ENCODE measurements at places on chromosomes 11 and 22. TPM values are rescaled to one million over a fixed set of nuclear protein-coding genes. Genes with fewer than 3 reads are reported as not detected.

Gene IL18
- total RNA-seq: 0.87 TPM

Gene KCNE3
- 1.0 TPM for total RNA-seq

Gene MAPK8IP1
- 17.4 TPM for total RNA-seq

Gene CELSR1
- 0.73 TPM for total RNA-seq

Gene OR52E8
- not detected for total RNA-seq

Gene SLC22A9
- not detected for total RNA-seq

Gene C11orf97
- not detected for total RNA-seq

Gene BRSK2
- 0.99 TPM for total RNA-seq

Gene KDELR3
- total RNA-seq: 135 TPM

Gene E2F8
- total RNA-seq: under 0.01 TPM

Gene GSTT2
- 2.0 TPM for total RNA-seq

Gene CCDC134
- total RNA-seq: 6.8 TPM

Gene KIAA1671
- 0.17 TPM for total RNA-seq

Gene DEUP1
- not detected for total RNA-seq

Gene OR51B2
- total RNA-seq: not detected

Gene KRTAP5-11
- total RNA-seq: not detected

Gene ACRV1
- under 0.01 TPM for total RNA-seq
